CD4-positive, alpha-beta T cell treated with Interleukin-6 at 100 ng/mL for 8 hours (primary cell): ENCODE measurements at places on chromosomes 5 and 9.

DNA sequence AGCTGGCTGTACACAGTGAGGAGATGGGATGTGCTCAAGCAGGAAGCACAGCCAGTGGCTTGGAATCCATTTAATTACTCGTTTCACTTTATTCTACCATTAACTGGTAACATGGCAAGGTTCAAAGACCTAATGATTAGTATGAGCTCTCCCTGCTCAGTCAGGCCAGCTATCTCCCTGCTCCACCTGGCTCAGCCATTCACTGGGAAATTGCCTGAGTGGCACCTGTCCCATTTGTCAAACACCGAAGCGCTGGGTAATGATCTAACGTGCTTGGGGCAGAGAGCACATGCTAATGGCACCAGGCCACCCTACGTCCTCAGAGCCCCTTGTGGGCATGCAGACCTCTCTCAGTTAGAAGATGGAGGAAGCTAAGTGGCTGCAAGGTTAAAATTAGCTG lies 162.2 kb downstream of the TTLL11 start:
- DNase-seq, result no peak

- peak; percentile 79 for DNase-seq
Measured at GRCh38 chr9:133677126-133678010, 41.2 kb downstream of the DBH start.

DNA sequence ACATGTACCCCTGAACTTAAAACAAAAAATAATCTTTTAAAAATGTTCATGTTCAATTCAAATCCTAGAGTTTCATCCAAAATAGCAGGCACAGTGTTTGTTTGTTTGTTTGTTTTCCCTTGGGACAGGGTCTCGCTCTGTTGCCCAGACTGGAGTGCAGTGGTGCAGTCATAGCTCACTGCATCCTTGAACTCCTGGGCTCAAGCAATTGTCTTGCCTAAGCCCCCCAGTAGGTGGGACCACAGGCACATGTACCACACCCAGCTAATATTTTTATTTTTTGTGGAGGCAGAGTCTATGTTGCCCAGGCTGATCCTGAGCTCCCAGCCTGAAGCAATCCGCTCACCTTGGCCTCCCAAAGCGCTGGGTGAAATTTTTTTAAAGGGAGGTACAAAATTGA lies 5.0 kb upstream of the POLR1E start:
- DNase-seq, result no peak

GRCh38 chr5:78317515-78317914 lies 23.0 kb upstream of the AP3B1 start:
- DNase-seq, result no peak

DNA sequence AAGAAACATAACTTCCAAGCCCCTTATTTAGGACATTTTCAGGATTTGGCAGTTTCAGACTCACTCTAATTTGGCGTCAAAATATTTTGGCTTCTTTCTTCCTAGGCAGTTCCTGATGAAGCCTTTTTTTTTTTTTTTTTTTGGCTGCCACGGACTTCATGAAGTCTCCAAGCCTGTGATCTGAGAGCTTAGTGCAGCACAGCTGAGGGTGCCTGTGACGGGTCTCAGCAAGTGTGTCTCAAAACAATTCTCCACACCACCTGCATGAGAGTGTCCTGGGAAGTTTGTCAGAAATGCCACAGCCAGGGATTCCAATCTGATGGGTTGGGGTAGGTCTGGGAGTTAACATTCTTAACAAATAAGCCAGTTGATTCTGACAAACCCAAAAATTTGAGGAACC lies 6.0 kb upstream of the ESM1 start:
- DNase-seq, result no peak

- DNase-seq, result peak; percentile 3
Measured at GRCh38 chr5:39570403-39571027, 145.7 kb upstream of the DAB2 start.

DNA sequence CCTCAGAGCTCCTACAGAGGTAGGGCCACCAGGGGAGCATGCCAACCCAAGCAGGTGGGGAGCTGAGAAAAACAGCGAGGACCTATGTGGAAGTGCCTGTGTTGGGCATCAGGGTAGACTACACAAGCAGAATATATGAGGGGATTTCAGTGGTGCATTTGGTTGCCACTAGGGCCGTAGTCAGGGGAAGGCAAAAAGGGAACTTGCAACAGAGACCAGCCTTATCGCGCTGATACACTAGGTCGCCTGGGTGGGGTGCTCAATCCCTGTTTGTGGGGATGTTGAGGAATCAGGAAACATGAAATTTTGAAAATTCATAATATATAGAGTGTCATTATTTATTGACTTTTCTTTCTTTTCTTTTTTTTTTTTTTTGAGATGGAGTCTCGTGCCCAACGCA lies 370.9 kb upstream of the PRR16 start:
- DNase-seq, result no peak

GRCh38 chr9:617445-618085 lies 223.9 kb upstream of the DMRT1 start:
- no peak for DNase-seq

- no peak for DNase-seq
Measured at GRCh38 chr9:116713271-116713670, 26.2 kb downstream of the TRIM32 start.

DNA sequence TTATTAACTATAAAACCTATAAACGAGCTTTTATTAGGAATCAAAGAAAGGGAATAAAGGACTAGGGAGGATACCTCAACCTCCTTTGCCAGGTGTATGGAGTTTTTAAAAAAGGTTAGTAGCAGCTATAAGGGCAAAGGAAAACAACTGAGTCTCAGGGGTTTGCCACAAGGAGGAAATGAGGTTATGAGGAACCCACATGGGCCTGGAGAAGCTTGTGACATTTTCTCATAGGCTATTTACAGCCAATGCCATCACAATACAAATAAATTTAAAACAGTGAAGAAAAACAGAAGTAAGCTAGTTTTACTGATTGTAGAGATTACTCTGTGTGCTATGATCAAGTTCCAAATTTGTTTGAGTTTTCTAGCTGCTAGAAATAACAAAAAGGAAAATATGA lies 92.6 kb downstream of the CDKN2A start:
- DNase-seq, result no peak

- no peak for DNase-seq
Measured at GRCh38 chr5:39116344-39117170, 42.4 kb upstream of the RICTOR start.

- no peak for DNase-seq
Measured at GRCh38 chr9:95093586-95093985, 223.9 kb downstream of the FANCC start.

GRCh38 chr9:125137200-125137599 lies 6.1 kb downstream of the SCAI start:
- no peak for DNase-seq

DNA sequence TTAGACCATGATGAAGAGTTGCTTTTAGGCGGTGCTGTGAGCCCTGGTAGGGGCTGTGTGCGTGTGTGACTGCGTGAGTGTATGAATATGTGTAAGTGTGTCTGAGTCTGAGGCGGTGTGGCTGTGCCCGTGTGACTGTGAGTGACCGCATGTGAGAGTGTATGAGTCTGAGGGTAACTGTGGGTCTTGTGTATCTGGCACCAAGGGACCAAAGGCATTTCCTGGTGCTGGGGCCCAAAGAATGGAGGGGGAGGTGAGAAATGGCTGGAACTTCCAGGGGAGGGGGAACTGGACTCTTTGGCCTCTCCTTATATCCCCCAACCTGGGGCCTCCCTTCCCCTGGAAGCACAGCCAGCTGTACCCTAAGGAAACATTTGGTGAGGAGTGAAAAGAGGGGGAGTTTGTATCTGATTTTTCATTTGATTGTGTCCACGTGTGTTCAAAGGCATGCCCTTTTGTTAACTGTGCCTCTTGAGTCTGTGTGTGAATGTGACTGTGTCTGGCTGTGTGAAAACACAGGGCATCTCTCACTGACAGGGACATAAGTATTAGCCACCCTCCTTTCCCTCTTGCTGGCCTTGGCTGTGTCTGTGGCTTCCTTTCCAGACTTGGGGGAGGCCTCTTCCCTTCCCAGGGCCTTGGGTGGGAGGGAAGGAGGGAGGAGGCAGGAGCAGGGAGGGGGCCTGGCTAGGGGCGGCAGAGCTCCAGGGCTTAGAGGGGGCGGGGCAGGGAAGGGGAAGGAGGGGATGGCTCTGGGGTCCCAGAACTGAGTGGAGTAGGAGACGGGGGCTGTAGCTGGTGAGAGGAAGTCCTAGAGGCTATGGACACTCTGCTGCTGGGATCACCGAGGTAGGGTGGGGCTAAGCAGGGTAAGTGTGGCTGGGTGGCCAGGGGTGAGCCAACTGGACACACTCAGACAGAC lies 1.4 kb downstream of the IL11RA start:
- DNase-seq, result no peak

GRCh38 chr5:157312492-157312891 lies 46.6 kb downstream of the CYFIP2 start:
- DNase-seq, result peak; percentile 70

- no peak for DNase-seq
Measured at GRCh38 chr5:141870228-141870627, 8.0 kb downstream of the PCDH1 start.

GRCh38 chr5:22329683-22330082 lies 523.5 kb downstream of the CDH12 start:
- no peak for DNase-seq

GRCh38 chr5:41067714-41068568 lies 3.2 kb downstream of the MROH2B start:
- DNase-seq, result no peak

DNA sequence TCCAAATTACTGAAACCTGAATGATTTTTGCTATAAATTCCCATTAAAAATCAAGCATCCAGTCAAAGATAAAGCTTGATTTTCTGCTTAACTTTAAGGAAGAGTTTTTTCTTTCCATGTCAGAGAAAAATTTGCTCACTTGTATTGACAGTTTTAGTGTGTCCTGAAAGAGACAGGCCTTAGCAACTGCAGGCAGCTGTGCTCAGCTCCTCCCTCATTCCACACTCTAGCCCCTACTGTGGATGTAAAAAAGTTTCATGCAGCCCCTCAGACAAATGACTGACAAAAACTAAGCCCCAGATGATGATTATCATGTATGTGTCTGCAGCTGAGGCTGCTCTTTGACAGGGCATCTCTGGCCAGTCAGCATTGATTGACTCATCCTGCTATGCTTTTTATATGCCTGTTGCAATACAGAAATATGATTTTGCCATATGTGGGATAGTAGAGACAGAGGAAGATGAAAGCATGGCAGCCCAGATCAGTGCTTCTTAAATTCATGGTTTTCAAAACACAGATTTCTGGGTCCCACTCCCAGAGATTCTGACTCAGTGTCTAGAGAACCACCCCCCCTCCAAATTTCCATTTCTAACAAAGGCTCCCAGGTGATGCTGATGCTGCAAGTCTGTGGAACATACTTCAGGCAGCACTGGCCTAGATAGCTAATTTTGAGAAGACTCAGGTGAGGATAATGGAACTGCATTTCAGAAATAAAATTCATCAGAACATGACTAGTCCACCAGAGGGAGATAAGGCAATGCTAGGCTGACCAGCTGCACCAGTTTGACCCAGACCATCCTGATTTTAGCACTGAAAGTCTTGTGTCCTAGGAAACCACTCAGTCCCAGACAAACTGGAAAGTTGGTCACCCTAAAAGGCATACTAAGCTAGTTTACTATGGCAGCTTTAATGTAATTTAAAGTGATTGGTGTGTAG lies 298.7 kb upstream of the KCNN2 start:
- DNase-seq, result no peak

DNA sequence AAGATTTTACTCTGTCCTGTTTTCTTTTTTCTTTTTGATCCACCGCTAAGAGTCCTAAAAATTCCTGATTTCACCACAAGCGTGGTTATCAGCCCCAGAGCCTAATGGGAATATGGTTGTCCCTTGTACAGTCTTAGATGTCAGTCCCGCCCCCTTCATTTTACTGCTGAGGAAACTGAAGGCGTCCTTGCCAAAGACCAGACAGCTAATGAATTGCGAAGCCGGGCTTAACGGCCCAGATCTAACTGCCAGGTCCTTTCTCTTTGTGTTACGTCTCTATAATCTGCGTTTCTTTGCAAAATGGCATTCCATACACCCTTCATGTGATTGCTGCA lies 497 bp downstream of the NSA2 start:
- DNase-seq, result no peak

DNA sequence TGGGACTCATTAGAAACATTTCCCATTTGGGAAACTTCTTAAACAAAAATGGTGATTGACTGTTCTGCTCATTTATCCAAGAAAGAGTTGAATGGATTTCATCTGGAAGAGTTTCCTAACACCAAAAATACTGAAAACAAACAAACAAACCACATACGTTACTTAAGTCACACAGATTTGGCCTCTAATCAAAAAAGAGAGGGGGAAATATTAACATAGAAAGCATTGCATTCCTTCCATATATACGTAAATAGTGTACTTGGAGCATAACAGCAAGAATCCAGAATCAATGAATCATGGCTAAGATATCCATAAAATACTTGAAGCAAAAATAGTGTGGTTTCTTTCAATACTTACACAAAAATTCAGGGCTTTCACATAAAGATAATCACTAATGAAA lies 189.8 kb upstream of the MAP3K1 start:
- DNase-seq, result no peak

DNA sequence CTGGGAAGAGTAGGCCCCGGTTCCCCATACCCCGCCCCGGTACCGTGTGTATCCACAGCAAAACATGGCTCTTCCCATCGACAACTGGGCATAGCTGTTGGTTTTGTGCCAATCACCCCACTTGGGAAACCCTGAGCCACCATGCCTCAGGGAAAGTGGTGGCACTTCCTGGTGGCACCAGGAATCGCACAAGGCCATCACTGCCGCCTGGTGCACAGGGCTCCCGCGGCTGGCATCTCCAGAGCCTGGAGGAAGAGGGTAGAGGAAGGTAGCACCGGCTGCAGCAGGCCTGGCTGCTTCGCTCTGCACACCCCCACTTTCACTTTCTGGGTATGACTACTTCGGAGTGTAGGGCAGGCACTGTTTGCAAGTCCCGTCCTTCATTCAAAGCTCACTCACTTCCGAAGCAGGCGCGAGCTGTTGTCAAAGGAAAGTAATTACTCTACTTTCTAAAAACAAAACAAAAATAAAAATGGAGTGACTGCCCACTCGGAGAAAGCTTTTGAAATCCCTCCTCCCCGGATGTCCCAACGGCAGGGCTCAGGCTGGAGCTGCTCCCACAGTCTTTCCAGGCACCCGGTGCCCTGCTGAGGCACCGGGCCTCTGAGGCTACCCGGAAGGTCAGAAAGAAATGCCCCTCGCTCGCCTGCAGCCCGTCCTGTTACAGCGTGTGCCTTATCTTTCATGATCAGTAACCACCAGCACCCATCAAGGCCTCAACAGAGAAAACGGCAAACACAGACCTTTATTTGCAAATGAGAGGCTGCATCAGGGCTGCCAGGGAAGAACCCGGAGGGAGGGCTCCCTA lies 2.0 kb downstream of the BRD3 start:
- peak; percentile 66 for DNase-seq

DNA sequence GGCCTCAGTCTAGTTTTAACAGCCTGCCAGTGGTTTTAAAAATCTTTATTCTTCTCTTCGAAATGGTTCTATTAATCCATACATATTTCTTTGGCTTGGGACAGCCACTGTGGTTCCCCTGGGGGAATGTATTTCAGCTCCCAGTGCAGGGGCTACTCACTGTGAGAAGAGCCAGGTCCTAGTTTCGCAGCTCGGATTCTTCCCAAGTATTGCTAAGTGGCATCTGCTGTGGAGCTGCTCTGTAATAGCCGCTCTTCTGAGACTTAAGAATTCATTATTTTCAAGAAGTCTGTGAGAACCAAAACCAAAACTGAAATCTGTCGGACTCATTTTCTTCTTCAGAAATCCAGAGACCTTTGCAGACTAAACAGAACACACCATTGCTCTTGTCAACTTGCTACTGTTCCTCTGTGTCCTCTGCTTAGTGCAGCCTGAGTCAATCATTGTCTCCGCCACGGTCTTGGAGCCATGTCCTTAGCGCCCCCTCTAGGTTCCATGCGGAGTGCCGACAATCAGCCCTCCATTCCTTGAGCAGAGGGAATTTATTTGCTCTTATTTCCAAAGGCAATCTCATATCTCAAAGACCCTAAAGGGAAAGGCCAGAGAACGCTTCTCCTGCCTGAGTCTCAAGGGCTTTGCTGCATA lies 478.2 kb downstream of the SPATA31D1 start:
- DNase-seq, result no peak
